Stimulated activated CD4-positive, alpha-beta T cell treated with anti-CD3 and anti-CD28 coated beads, TNF-alpha, amount 100 ng/mL, for 1 hour (primary cell): ENCODE measurements at places on chromosomes 5 and 9.

- no peak for DNase-seq
Observed at GRCh38 chr5:137815202-137815990, 52.3 kb upstream of the MYOT start.

DNA sequence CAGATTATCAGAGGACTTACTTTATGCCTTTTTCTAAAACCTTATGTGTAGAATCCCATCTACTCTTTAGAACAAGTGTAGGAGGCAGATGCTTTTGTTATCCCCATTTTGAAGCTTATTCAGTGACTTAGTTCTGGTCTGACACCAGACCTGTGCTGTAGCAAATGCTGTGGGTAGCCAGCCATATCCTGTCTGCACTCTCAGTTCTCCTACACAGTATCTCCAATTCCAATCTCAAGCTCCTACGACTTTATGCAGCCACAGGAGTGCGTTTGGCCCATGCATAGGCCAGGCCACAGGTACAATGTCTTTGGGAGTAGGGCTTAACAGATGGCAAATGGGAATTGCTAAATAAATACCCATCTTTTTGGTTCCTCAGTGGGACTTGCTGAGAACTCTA, 292.6 kb downstream of the MCTP1 start:
- no peak for DNase-seq

GRCh38 chr5:40240111-40240510, 439.6 kb upstream of the PTGER4 start:
- no peak for DNase-seq

- DNase-seq = no peak
Observed at GRCh38 chr9:135471791-135472640, 7.6 kb upstream of the PPP1R26 start.

DNA sequence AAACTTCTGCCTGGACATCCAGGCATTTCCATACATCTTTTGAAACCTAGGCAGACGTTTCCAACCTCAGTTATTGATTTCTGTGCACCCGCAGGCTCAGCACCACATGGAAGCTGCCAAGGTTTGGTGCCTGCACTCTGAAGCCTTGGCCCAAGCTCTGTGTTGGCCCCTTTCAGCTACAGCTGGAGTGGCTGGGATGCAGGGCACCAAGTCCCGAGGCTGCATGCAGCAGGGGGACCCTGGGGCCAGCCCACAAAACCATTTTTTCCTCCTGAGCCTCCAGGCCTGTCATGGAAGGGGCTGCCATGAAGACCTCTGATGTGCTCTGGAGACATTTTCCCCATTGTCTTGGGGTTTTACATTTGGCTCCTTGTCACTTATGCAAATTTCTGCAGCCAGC, 49.9 kb downstream of the NFX1 start:
- no peak for DNase-seq

DNA sequence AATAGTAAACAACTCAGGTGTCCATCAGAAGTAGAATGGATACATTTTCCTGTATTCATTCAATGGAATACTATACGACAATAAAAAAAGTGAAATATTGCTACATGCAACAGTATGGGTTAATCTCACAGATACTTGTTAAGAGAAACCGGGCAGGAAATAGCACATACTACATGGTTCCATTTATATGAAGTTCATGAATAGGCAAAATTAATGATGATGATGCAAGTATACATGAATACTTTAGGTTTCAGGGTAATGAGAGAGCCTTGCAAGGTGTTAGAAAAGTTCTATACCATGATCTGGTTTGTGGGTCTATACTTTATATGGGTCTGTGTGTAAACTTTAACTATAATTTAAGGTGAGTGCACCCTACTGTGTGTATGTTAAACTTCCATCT, 390.4 kb downstream of the ADGRV1 start:
- no peak for DNase-seq

DNA sequence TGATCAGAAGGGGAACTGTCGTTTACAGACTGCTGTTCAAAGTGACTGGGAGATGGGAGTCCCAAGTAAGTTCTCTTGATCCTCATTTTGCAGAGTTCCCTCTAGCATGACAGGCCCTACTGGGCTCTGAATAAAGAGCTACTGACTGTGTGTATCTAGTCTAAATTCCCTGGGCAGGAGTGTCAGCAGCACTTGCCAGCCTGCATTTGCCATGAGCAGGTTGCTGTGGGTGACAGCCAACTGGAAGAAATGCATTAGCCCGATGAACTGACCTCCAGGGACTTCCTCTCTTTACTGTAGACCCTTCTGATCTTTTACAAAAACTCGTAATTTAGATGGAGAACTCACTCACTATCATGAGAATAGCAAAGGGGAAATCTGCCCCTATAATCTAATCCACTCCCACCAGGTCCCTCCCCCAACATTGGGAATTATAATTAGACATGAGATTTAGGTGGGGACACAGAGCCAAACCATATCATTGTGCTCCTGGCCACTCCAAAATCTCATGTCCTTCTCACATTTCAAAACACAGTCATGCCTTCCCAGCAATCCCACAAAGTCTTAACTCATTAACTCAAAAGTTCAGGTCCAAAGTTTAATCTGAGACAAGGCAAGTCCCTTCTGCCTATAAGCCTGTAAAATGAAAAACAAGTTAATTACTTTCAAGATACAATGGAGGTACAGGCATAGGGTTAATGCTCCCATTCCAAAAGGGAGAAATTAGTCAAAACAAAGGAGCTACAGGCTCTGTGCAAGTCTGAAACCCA, 78.9 kb upstream of the CXCL14 start:
- no peak for DNase-seq

- no peak for DNase-seq
Observed at GRCh38 chr5:178355671-178356070, 123.1 kb upstream of the PHYKPL start.

GRCh38 chr9:2955575-2955974, 111.7 kb upstream of the PUM3 start:
- DNase-seq = no peak
